ENCODE measurements at places on chromosomes 16 and 17.

DNA sequence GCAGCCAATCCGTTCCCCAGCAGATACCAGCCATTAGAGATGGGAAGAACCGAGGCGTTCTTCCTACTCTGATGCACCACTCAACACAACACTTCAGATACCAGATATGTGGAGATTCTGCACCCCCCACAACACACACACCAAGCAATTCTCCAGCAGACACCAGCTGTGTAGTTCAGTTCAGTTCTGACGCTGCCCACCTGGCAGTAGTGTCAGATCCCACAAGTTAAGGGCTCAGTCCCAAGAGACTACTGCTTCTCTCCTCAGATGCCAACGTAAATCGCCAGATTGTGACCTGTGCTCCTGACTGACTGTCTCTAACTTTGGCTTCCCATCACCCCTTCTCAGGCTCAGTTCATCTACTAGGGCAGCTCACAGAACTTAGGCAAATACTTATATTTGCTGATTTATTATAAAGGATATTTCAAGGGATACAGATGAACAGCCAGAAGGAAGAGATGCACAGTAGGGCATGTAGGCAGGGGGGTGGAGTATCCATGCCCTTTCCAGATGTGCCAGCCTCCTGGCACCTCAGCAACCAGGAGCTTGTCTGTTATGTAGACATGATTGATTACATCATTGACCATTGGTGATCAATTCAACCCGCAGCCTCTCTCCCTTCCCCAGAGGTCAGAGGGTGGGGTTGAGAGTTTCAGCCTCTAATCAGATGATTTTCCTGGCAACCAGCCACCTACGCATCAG lies 110.6 kb downstream of the PRKCA start:
- DNase-seq, result no peak

GRCh38 chr17:78868391-78868790 lies 27.8 kb upstream of the USP36 start:
- DNase-seq, result no peak

GRCh38 chr17:68511254-68511670 lies 968 bp upstream of the PRKAR1A start:
- no peak for DNase-seq

GRCh38 chr17:32970281-32970680 lies 21.4 kb upstream of the SPACA3 start:
- DNase-seq, result no peak

GRCh38 chr17:1221209-1221608 lies 41.4 kb upstream of the ABR start:
- no peak for DNase-seq

- DNase-seq, result no peak
Observed at GRCh38 chr16:59913666-59914065, 1179.5 kb upstream of the GOT2 start.

GRCh38 chr16:58409316-58409973 lies 17.2 kb downstream of the GINS3 start:
- DNase-seq, result peak; percentile 56

- DNase-seq, result no peak
Observed at GRCh38 chr16:53503991-53504663, 1.1 kb upstream of the AKTIP start.

DNA sequence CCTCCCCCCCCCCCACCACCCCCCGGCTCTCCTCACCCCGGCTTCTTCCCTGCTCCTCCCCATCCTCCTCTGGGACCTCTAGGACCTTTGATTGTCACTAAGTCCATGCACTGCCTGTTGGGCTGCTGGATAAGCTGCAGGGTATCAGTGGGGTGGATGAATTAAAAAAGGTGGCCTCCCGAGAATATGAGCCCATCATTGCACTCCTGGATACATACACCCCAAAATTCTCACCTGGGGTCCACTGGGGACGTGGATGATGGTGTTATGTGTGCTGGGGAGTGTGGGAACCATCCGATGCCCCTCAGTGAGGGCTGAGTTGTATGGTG lies 88.8 kb downstream of the IRF8 start:
- DNase-seq, result no peak

GRCh38 chr16:13435415-13435814 lies 484.5 kb upstream of the ERCC4 start:
- no peak for DNase-seq

Measured in kidney epithelial cell (primary cell).